ENCODE measurements at places on chromosomes 2 and 18.

DNA sequence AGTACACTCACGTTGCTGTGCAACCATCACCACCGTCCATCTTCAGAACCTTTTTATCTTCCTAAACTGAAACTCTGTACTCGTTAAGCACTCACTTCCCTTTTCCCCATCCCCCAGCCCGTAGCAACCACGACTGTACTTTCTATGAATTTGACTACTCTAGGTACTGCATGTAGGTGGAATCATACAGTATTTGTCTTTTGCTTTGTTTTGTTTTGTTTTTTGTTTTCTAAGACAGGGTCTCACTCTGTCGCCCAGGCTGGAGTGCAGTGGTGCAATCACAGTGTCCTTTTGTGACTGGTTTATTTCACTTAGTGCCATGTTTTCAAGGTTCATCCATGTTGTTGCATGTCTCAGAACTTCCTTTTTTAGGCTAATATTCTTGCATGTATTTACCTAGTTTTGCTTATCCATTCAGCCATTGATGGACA is 7.0 kb upstream of the TYMS start:
- DNase-seq: no peak

GRCh38 chr2:188189356-188189755 is 102.3 kb upstream of the GULP1 start:
- DNase-seq: no peak

- no peak for DNase-seq
These were observed 35.6 kb downstream of the TWIST2 start for GRCh38 chr2:238883421-238883901.

- DNase-seq: no peak
These were observed 44.3 kb downstream of the CALCRL start for GRCh38 chr2:187403568-187404260.

GRCh38 chr18:67672716-67673115 is 156.2 kb upstream of the DSEL start:
- DNase-seq: no peak

- DNase-seq: no peak
These were observed 20.2 kb downstream of the USP37 start for GRCh38 chr2:218547978-218548377.

DNA sequence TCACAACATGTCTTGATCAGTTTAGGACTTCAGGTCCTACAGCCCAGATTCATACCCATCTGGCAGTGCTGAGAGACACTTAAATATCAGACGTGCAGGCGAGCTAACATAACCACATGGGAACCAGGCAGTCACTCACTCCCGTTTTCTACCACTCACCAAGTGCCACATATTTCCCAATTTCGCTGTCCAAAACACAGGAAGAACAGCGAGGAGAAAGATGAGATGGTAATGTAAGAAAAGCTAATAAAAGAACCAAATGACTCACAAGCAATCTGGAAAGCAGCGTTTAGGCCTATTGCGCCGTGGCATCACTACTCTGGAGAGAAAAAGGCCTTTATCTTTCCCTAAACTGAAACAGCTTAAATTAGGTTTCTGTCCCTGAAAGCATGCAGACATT is 647.8 kb upstream of the SLC39A10 start:
- DNase-seq: no peak
